ENCODE measurements at places on chromosomes 16 and 17.

DNA sequence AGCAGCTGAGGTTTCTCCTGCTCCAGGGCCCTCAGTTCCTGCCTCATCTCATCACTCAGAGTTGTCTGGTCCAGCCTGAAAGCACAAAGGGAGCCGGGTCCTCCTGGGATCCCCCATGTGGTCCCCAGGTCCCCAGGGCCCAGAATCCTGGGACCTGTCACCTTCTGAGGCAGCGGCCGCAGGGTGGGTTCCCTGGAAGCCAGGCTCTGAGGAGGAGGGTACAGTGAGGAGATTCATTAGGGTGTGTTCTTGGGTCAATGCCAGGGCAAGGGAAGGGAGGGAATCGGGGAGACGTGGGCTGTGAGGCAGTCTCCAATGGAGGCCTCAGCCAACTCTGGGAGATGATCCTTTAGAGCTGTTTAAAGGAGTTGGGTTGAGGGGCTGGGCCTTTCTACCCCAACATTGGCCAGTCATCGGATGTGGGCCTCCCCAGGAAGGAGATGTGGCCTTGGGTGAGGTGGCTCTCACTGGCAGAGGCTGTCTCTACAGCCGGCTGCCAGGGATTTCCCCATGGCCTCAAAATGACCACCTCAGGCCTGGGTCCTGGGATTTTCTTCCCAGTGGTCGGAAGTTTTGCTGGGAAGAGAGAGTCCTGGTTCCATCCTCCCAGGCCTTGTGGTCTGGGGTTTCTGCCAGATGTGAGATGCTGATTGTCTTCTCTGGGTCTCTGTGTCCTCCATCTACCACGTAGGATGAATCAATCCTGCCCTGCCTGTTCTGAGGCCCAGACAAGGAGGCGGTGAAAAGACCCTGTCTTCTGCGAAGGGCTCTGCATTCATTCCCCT lies 47.3 kb downstream of the NLRP1 start:
- DNase-seq = no peak

- no peak for DNase-seq
Observed at GRCh38 chr17:32733401-32733800, 143.5 kb downstream of the MYO1D start.

DNA sequence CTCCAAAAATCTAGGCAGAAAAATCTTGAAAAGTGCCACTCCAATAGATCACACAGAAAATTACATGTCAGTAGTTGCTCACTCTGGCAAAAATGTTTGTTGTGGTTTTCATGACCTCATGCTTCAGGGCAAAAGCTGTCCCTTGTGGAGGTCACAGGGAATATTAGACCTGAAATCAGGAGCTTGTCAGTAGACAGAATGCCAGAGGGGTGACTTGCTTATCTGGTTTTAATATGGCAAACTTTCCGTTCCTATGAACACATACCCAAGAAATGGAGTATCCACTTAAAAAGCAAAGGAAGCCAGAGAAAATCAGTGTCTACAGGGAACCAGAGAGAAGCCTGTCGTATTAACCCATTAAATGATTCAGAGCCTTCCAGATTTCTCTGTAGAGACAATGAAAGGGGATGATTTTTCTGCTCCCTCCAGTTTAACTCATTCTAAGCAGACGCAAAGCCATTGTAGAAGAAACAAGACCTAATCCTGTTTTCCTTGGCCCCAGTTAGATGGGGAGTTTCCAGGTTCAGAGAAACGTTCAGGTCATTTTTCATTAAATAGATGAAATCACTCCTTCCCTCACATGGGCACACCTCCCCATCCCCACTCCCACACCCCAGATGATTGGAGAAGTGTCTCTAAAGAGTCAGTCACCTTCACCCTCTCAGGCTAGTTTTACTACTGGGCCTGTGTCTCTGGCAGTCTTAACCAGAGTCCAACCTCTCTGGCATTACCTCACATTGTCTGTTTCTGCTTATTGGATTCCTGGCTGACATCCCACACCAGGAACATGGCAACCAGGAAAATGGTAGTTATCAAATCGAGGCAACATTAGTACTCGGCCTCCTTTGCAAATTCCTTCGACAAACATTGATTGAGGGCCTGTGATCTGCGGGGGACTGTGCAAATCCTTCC lies 6.0 kb downstream of the SOX9 start:
- peak; percentile 30 for DNase-seq

DNA sequence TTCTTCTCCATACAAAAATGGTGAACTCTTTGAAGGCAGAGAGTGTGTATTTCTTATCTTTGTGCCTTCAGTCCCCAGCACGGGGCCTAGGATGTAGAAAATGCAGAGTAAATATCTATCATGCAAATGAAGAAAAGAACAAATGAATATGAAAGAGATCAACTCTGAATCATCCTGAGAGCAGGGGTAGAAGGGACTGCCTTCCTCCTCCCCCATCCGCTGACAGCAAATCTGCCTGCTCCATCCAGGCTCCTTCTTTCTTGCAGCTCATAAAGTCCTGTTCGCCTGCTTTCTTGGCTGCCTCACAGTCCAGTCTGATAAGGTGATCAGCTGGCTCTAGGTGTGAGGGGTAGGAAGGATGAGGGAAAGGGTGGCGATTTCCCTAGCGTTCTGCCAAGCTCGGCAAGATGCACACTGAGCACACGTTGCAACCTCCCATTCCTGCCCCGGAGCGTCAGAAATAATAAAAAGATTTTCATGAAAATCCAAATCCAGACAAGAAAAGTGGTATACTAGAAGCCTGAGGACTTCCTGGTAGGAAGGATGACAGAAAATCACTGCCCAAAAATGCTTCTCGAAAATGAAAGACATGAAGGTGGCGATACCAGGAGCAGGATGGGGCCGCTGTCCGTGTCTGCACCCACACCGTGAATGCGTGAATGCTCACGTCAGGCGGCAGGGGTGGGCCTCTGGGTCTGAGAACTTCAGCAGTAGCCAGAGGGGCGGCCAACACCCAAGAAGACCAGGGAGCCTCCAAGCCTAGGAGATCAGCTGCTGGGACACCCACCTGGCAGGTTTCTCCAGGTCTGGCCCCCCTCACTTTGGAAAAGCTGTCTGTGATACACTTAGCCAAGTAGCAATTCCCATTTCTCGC lies 67.1 kb downstream of the VPS53 start:
- no peak for DNase-seq

GRCh38 chr17:6551356-6551755 lies 5.0 kb downstream of the PITPNM3 start:
- no peak for DNase-seq

- DNase-seq = peak; percentile 75
Observed at GRCh38 chr17:17206124-17206912, at the start of gene PLD6. Gene PLD6 (minus strand): TSS chr17:17206333. CDS start chr17:17206286, 47 bp downstream.

DNA sequence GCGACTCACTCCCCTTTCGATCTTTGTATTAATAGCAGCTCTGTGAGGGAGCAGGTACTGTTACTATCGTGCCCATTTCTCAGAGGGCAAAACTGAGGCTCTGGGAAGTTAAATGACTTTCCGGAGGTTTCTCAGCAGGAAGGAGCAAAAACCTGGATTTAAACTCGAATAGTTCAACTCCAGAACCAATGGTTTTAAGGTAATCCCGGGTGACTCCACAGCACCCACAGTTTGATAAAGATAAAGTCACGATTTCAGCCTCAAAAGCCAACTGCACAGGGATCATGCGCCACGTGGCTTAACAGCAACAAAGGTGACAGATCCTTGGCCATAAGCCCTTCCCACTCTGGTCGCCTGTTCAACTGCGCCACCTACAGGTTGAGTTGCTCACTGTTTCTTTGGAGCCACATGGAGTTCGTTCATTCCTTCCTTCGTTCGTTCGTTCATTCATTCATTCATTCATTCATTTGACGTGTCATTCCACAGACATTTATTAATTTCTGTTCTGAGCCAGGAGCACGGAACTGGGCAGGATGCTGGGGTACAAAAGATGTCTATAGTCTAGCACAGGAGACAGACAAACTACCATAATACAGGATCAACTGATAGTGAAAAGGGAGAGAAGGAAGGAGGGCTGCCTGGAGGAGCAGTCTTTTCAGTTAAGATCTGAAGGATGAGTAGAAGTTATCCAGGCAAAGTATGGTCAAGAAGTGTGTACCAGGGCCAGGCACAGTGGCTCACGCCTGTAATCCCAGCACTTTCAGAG lies 134.8 kb downstream of the HS3ST2 start:
- peak; percentile 29 for DNase-seq

GRCh38 chr16:2243781-2244180 lies 7.5 kb downstream of the DNASE1L2 start:
- DNase-seq = no peak

DNA sequence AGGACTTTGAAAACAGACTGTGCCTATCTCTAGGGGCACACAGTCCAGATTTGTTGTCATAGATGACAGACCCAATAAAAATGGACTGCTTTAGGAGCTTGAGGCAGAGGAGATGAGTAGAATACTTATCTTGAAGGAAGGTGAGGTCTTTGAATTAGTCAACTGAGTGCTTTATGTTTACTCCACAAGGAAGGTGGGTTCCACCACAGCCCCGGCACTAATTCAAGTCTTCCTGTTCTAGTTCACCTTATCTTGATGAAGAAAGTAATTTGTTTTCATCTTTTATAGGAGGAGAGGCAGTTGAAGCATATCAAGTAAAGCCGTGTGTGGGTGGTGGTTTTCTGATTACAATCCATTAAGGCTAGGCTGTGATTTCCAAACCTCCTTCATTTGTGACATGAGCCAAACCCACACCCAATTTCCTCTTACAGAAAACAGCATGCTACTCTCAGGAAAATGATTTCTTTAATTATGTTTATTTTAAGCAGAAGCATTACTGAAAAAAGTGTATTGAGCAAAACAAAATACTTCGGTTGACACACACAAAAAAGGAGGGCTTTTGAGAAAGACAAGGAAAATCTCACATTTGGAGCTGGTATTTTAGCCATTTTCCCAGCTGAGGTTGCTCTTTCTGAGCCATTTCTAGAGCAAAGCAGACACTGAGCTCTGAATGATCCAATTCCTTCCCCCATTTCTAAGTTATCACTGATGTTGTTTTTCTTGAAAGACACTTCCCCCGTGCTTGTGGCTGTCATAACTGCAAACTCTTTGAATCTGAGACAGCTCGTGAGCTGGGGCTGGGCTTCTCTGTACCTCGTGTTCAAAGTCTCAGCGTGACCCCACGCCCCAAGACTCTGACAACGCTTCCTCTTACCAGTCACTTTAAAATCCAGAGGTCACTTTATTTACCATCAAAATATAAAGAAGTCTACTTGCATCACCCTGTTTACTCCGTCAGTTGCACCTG lies 35.4 kb downstream of the CDRT15 start:
- peak; percentile 64 for DNase-seq

GRCh38 chr16:17389384-17389783 lies 81.4 kb downstream of the XYLT1 start:
- DNase-seq = no peak

GRCh38 chr16:88759245-88759975 lies 25.6 kb downstream of the PIEZO1 start:
- peak; percentile 46 for DNase-seq

DNA sequence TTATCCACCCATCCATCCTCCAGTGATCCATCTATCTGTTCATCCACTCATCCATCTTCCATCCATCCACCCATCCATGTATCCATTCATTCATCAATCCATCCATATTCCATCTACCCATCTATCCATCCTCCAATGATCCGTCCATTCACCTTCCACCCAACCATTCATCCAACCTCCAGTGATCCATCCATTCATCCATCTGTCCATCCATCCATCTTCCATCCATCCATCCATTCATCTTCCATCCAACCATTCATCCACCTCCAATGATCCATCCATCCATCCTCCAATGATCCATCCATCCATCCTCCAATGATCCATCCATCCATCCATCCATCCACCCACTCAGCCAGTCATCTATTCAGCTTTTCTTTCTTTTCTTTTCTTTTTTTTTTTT lies 156.5 kb upstream of the WSCD1 start:
- DNase-seq = no peak
